ENCODE measurements at places on chromosomes 1 and 21. TPM values are rescaled to one million over a fixed set of nuclear protein-coding genes. Genes with fewer than 3 reads are reported as not detected.
A peak's percentile ranks its signal among the peaks of the same experiment; 100 is the strongest.

- no peak for DNase-seq
These were observed 395.6 kb downstream of the NPHP4 start for GRCh38 chr1:5596651-5597050.

DNA sequence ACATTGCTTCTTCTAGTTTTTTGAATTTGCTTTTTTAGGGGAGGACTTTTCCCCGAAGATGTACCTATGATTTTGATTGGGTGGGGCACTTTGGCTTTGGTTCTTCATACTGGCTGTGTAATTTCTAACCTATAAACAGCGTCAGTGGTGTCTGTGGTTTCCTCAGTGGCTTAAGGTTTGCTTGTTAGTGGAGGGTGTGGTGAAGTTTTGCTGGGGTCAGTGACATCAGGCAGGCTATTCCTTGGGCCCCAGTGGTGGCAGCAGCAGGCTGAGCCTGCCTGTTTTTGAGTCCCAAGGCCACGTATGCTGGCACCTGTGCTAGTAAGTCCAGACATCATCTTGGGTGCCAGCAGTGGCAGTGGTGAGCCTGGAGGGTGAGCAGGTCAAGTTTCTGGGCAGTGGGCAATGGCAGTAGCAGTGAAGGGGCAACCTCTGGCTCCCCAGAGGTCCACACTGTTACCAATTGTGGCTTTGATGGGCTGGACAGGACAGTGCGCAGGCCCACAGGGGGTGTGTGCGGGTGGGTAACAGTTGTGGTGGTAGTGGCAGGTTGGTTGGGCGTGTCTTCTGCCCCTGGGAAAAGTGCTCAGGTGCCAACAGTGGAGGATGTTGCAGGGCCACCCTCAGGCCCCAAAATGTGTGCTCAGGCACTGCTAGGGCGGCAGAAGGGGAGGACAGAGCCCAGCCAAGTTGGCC is 54.9 kb upstream of the B3GALT2 start:
- DNase-seq = no peak

GRCh38 chr1:42734201-42735035 is 5.6 kb downstream of the CLDN19 start:
- DNase-seq = peak; percentile 47

DNA sequence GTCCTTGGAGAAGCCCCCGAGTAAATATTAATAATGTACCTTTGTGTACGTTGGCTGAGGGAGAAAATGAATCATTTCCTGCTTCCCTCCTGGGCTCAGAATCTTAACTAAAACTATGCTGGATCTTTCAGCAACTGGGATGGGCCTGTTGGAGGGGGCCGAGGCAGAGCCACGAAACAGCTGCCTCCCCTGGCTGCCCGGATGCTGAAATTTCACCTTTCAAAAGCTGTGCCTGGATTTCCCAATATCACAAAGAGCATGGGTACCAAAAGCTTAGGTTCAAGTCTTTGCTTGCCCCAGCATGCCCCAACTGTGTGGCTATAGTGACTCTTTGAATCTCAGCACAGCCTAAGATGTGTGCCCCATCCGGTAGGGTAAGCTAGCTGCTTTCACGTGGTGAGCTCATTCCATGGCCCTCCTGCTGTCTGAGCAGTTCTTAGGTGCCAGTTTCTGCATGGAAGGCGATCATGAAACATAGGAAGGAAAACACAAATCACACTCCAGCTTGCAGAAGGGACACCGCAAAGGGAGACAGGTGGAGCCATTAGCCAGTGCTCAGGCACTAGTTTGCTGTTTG is 473.5 kb downstream of the PTPRU start:
- DNase-seq = no peak

GRCh38 chr1:117467336-117467735 is 100.1 kb downstream of the MAN1A2 start:
- DNase-seq = no peak

GRCh38 chr21:33761441-33762036 is 119.2 kb downstream of the ITSN1 start:
- DNase-seq = no peak

SEMA6C gene
- total RNA-seq = 46.5 TPM

SLC6A9 gene
- total RNA-seq = 1.8 TPM

GUCA2A gene
- total RNA-seq = not detected

CFAP107 gene
- total RNA-seq = not detected

PKP1 gene
- 0.16 TPM for total RNA-seq

All from cardiac septum (tissue), 1 donor.